DMS153 (cell line): ENCODE measurements at places on chromosomes 5 and 9.

- DNase-seq = peak; percentile 95
Observed at GRCh38 chr5:124655921-124656511, 90.4 kb downstream of the ZNF608 start.

DNA sequence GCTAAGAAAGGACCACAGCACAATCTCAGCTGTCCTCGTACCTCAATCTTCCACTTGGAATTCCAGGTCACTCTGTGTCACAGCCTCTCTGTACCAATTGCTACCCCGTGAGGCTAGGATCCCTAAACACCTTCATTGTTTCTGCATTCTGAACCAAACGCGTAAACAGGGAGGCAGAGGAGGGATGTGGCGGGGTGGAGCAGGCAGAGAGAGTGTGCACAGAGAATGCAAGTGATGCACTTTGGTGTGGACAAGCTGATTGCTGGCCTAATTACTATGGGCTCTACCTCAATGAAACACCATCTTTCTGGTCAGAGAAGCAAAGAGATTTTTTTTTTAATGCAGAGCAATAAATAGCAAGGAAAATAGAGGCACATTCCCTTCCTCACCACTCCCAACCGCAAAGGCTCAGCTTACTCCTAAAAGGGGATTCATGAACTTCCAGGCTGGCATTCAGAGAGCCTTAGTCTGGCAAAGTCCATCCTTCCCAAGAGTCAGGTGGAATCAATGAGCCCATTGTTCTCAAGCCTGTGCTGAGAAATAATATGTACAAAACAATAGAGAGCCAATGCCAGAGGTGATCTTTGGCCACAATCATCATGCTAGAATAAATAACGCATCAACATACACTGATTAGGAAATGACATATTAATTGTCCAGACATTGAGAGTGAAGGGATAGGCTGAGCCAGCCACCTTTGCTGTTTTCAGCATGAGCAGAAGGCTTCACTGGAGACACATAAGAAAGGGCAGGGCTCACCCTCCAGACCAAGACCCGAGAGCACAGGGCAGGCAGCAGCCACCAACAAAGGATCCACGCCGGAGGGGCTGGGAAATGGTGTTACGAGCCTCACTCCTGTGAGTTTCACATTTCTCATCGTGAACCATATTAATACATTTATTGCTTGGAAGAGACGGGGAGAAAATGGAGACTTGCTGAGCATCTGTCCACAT lies 278.8 kb downstream of the ENC1 start:
- DNase-seq = no peak

- DNase-seq = no peak
Observed at GRCh38 chr5:89954916-89955315, 454.6 kb downstream of the CETN3 start.

GRCh38 chr5:136285096-136285855 lies 80.1 kb downstream of the TRPC7 start:
- no peak for DNase-seq

- DNase-seq = no peak
Observed at GRCh38 chr9:136530461-136531089, 15.3 kb downstream of the NOTCH1 start.

GRCh38 chr5:16260000-16260399 lies 80.4 kb upstream of the MARCHF11 start:
- no peak for DNase-seq

- no peak for DNase-seq
Observed at GRCh38 chr5:142182840-142183239, 74.3 kb downstream of the NDFIP1 start.

- DNase-seq = no peak
Observed at GRCh38 chr5:127070243-127070642, 3.1 kb downstream of the C5orf63 start.

DNA sequence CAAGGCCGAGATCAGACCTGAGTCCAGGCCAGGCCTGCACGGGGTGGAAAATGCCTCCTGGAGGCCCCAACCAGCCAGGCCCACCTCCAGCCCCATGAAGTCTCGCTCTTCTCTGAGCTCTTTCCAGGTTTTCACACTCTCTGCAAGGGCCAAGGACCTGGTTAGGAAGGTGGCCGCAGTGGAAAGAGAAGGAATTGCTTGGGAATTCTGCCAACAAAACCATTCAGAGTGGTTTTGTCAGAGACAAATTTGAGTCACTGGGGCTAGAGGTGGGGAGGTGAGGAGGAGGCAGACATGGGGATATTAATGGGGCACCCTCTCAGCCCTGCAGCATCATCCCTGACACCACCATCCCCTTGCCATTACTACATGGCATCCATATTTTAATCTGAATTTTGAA lies 261.0 kb downstream of the ROR2 start:
- DNase-seq = no peak

- DNase-seq = no peak
Observed at GRCh38 chr9:135136991-135137832, 49.7 kb downstream of the OLFM1 start.

DNA sequence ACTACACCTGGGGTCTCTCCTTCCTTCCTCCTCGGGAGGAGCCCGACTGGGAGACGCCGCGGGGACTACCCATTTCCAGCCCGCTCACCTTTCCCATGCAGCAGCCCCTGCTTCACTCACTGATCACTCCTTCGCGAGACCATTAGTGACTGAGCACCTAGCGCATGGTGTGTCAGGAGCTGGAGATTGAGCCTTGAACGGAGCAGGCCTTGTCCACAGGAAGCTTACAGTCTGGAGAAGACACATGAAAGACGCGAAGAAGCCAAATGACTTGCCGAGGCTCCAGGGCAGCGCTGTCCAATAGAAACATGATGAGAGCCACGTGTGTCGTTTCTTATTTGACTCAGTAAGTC lies 283 bp upstream of the CFAP90 start:
- no peak for DNase-seq

GRCh38 chr5:131795228-131795627 lies 1.6 kb downstream of the FNIP1 start:
- DNase-seq = no peak

DNA sequence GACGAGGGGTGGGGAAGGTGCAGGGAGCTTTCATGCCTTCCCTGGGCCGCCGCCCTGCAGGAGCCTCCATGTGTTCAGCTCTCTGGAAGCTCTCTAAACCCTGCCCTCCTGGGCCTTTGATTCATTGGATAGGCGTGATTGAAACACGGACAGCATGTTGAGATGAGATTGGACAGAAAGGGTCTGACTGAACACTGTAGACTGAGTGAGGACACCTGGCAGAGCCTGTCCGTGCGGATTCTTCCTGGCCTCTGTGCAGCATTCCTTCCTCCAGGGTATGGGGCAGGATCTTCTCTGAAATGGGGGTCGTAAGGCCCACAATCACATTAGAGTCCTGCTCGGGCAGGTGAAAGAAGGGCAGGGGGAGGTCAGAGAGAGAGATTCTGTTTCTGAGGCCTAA lies 12.8 kb downstream of the RPL12 start:
- no peak for DNase-seq

- no peak for DNase-seq
Observed at GRCh38 chr9:16484744-16485143, 385.7 kb downstream of the BNC2 start.

DNA sequence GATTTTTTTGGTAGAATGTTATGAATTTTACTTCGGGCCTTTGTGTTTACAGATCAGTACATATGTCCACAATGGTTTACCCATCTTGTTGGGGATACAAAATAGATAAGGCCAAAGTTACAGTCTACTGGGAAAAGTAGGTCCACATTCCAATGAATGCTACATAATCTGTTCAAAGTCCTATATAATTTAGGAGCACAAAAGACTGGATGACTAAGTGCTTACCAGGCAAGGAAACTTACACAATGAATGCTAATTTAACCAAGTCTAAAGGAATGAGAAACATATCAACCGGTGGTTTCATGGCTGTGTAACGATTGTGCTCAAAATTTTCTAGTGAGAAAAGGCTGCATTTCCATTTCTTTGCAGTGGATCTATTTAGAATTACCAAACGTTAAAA lies 97.4 kb upstream of the TRPM3 start:
- no peak for DNase-seq

DNA sequence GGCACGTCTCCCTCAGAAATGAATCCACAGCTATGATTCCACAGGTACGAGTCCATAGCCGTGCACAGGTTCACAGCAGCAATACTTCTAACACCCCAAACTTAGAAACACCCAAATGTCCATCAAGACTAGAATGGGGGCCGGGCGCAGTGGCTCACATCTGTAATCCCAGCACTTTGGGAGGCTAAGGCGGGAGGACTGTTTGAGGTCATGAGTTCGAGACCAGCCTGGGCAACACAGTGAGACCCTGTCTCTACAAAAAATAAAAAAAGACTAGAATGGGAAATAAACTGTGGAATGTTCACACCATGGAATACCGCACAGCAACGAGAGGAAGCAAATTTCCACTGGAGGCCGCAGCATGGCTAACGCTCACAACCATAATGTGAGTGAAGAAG lies 4.3 kb upstream of the DOLPP1 start:
- no peak for DNase-seq

DNA sequence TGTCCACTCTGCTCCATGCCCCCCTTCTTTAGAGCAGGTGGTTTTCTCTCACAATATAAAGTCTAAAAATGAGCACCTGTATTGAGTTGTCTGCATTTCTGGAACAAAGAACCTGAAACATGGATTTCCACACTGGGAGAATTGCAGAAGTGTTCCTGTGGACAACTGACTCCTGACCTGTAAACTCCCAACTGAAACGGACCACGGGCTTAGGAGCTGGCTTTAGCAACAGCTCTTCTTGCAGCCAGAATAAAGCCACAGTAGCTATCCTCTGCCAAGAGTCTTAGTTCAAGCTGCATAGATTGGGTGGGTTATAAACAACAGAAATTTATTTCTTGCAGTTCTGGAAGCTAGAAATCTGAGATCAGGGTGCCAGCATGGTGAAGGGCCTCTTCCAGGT lies 194.7 kb downstream of the DTWD2 start:
- no peak for DNase-seq

GRCh38 chr5:156879665-156880285 lies 29.7 kb downstream of the PPP1R2B start:
- peak; percentile 73 for DNase-seq

GRCh38 chr5:53556001-53556400 lies 4.4 kb upstream of the NDUFS4 start:
- DNase-seq = no peak

DNA sequence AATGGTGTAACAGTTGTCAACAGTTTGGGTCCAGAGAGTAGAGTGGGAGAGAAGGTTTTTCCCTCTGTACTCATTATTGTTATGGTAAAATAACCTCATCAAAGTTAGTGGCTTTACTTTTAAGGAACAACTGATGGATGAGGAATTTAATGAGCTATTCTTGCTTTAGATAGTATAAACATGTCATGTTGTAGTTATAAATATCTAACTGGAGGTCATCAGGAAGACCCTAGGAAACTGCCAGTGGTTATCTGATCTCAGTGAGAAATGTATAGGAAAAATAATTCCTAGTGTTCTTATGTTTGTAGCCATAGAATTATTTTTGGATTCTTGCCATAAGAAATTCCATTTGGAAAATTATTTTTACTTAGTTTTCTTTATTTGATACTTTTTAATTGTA lies 4.1 kb downstream of the ERCC6L2 start:
- no peak for DNase-seq

GRCh38 chr9:90637626-90638025 lies 5.0 kb downstream of the DIRAS2 start:
- DNase-seq = no peak

- DNase-seq = no peak
Observed at GRCh38 chr5:110757118-110757729, 18.4 kb downstream of the SLC25A46 start.

DNA sequence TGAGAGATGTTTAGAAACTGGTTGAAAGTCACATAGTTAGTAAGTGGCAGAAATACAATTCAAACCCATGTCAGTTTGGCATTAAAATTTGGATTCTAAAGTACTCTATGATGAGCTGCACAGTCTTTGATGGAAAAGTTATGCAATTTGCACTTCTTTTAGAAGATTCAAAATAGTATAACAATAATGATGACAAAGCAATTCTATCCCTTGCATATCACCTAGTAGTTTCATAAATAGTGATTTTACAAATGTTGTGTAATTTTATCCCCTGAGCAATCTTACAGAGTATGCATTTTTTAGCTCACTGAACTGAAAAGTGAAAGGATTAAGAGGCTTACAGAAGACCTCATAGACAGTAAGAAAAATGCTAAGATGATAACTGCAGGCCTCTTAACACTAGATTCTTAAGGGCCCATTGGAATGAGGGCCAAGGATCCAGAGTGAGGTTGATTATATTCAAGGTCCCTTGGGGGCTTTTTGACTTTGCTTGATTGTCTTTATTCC lies 3.7 kb downstream of the C5orf46 start:
- DNase-seq = no peak

DNA sequence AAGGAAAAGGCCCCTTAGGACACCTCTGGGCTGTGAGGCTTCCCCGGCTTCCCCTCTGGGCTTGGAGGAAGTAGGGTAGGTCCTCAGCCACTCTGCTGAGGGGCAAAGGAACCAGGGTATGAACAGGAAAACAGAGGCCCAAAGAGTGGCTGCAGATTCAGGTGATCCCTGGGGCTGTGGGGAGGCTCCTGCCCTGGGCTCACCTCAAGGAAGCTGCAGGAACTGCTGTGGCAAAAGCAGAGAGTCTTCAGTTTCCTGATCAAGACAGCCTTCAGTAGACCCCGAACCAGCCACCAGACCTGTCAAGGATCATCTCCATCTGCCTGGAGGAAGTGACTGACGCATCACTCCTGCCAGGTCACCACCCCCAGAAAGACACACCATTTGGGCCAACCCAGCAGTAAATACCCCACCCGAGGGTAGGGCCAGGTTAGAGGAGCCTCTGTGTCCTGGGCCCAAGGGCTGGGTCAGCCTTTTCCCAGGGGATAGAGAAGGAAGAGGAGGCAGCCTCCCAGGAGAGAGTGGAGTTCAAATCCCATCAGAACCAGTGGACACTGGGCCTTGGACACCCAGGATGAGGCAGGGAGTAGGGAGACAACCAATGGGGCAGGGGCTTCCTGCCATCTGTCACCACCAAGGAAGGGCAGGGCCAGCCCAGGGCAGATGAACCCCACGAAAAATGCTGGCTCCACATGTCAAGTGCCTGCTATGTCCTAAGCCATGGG lies 5.8 kb upstream of the ST6GALNAC6 start:
- no peak for DNase-seq

GRCh38 chr5:35269006-35269405 lies 38.7 kb upstream of the PRLR start:
- DNase-seq = no peak

- no peak for DNase-seq
Observed at GRCh38 chr9:42386477-42386876, 203.0 kb downstream of the SPATA31A6 start.

GRCh38 chr9:119789987-119790386 lies 420.8 kb upstream of the BRINP1 start:
- DNase-seq = no peak

DNA sequence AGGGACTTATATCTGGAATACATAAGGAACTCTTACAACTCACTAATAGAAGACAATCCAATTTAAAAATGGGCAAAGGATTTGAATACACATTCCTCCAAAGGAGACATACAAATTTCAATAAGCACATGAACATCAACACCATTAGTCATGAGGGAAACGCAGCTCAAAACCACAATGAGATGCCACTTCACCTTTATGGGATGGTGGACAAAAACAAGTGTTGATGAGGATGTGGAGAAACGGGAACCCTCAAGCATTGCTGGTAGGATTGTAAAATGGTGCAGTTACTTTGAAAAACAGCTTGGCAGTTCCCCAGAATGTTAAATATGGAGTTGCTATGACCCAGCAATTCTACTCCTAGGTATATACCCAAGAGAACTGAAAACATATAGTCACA lies 72.7 kb upstream of the IER5L start:
- DNase-seq = no peak

GRCh38 chr5:135645336-135646180 lies 66.8 kb upstream of the CXCL14 start:
- DNase-seq = no peak

- DNase-seq = no peak
Observed at GRCh38 chr5:68657055-68657961, 436.5 kb upstream of the SLC30A5 start.

- no peak for DNase-seq
Observed at GRCh38 chr5:136133922-136134379, 1.3 kb downstream of the SMAD5 start.
